ENCODE measurements at places on chromosomes 3 and 15.

DNA sequence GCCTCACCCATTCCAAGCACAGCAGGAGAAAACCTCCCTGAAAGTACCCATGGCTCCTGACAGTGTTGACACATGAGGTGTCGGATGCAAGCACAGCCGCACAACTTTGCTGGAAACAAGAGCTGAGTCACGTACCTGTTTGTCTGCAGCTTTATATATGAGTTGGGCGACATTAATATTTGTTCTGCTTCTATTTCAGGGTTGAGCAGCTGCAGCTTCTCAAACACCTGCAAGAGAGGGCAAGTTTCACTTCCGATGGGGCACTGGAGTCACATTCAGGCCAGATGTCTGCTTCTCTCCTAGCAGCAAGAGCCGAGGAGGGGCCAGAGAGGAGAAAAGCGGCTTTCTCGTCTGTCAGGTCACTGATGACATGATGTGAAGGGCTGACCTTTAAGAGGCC lies 88.0 kb downstream of the NUP210 start:
- DNase-seq = no peak

DNA sequence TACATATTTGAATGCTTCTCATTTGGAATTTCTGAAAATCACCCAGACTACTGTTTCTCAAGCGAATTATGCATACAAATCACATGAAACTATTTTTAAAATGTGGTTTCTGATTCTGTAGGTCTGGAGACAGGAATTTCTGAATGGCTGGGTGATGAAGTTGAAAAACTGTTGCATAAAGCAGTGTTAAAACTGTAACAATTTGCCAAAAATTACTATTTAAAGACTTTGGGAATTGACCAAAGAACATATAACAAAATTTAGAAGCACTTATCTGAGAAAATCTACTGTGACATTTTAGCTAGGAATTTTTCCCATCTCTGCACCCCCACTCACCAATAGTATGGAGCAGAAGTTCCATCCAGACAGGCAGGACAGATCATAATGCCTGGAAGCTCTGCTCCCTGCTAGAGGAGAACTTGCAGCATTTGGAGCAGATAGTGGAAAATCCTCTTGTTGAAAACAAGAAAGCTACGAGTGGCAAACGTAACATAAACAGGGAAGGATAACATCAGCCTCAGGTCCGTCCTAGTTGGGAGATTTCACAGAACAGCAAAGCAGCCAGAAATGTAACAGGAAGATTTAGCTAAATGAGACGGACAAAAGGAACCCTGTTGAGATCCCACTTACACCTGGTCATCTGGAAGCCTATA lies 132.3 kb upstream of the MCTP2 start:
- no peak for DNase-seq

- DNase-seq = no peak
Measured at GRCh38 chr15:39128746-39129145, 452.1 kb upstream of the THBS1 start.

- no peak for DNase-seq
Measured at GRCh38 chr3:17709236-17709810, 33.1 kb downstream of the TBC1D5 start.

DNA sequence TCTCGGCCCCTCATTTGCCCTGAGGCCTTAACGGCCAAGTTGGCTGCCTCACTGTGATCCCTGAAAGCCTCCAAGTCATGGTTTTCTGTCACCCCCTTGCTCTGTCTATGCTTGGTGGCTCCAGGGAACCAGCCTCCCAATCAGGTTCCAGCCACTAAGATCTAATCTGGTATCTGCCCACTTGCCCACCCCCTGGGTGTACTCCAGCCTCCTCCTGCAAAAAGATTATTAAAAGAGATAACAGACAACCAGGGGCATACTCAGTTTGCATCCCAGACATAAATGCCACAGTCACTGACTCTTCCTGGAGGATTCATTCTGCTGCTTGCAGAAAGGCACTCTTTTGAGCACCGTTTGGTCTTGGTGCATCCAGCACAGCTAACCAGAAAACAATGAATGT lies 103.9 kb downstream of the NTRK3 start:
- no peak for DNase-seq

- no peak for DNase-seq
Measured at GRCh38 chr3:188465311-188465710, 311.4 kb downstream of the LPP start.
